ENCODE measurements at places on chromosomes 3 and 15.

DNA sequence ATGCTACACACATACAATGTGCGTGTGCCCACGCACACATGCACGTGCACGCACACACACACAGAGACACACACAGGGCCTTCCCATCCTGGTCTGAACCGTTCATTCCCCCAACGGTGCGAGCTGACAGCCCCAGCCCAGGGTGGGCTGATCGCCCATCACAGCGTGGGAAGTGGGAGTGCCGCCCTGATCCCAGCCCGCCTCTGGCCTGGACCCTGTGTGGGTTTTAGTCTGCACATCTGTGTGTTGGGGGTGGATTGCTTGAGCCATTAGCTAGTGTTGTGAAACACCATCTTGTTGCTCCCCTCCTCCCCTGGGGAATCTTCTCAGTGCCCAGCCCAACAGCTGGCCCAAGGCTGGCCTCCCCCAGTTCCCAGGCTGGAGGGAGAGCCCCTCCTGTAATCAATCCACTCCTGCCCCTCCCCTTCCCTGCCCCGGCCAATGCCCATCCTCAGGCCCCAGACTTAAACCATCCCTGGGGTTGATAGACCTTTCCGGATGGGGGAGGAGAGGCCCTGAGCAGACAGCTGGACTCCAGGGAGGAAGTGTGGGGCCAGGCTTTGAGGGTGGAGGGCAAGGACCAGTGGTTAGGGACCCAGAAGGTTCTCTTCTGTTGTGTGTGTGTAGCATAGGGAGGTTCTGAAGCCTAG lies 8.3 kb downstream of the SEMA3G start:
- no peak for DNase-seq

GRCh38 chr3:126491221-126492013 lies 15.7 kb upstream of the ZXDC start:
- DNase-seq: no peak

DNA sequence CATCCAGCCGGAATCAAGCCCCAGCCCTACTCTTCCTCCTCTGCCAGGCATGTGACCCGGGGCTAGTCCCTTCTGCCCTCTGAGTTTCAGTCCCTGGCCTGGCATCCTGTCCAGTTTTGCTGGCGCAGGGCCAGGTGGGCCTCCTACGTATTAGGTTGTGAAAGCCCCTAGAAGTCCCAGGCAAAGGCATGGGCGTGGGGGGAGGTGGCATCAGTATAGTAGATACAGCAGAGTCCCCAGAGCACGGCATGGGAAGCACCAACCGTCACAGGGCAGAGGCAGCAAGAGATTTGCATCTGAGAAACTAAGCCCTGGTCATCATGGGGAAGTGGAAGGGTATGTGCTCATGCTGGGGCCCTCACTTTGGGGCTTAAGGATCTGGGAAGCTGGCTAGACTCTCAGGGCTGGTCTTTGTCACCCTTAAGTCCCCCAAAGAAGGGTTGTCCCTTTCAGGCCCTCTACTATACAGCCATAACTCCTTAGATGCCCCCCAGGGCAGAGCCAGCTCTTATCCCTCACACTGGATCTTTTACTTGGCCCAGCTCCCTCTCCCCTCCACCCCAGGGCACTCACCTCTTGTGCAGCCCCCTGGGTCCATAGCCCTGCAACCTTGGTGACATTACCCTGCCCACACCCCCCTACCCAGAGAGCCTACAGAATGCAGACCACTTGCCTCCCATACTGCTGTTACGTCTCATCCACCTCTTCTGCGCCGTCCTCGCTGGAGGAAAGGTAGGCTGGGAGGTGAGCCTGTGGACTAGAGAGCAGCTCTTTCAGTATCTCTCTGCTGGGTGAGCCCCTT lies 11.3 kb downstream of the NBEAL2 start:
- no peak for DNase-seq

GRCh38 chr3:189235214-189235613 lies 63.4 kb downstream of the TPRG1 start:
- no peak for DNase-seq

DNA sequence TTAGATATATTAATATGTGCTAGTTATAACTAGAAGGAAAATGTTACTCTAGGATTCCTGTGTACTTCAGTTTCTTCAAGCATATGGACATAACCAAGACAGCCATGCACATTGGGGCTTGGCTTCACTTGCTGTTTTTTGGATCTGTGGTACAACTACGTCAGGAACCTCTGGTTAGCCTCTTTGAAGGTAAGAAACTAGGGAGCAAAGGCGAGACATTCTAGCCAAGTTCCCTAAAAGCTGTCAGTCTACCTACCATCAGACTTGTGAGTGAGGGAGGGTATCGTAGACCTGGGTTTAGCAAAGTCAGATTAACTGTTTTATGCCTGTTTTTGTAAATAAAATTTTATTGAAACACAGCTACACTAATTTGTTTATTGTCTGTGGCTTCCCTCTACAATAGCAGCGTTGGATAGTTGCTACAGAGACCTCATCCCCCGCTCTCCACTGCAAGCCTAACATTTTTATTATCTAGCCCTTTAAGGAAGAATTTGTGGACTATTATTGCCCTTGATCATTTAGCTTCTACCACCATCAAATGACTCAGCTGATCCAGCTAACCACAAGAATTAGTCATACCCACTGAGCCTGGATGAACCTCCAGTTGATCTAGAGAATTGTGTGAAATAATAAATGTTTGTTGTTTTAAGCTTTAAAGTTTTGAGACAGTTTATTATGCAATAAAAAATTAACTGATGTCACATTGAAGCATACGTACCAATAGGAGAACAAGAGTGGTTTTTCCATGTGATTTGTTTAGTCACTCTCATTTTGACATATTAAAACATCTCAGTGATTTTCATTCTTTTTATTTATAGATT lies 58.1 kb downstream of the RSRC1 start:
- DNase-seq: no peak

DNA sequence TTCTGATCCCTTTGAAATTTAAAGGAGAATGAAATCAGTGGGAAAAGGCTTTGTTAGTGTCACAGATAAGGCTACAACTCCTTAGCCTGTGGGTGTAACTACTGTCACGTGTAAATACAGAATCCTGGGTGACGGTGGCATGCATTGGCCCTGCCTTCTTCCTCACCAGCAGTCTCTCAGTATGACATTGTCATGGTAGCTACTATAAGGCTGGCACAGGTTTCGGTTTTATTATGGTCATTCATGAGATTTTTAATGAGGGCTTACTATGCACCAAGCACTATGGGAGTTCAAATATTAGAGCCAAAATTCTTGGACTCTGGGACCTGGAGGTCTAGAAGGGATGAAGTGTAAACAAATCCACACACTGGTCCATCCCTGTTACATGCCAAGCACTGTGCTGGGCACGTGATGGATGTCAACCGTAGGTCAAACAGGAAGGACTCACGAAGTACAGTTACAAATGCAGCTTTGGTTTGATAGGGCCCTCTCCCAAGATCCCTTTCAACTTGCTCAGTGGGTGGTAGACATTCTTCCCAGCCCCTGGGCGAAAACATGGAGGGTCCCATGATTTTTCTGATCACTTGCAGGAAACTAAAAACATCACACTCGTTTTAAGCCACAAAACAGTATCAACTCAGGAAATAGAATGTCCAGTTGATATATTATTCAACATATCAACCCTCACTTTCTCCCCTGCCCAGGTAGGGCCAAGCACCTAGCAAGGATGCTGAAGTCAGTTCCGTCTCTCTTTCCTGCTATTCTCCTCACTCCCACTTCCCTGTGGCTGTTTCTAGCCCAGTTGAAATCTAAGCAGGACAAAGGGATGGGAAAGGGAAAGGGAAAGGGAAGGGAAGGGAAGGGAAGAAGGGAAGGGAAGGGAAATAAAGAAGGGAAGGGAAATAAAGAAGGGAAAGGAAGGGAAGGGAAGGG lies 25.3 kb downstream of the BFSP2 start:
- DNase-seq: no peak

DNA sequence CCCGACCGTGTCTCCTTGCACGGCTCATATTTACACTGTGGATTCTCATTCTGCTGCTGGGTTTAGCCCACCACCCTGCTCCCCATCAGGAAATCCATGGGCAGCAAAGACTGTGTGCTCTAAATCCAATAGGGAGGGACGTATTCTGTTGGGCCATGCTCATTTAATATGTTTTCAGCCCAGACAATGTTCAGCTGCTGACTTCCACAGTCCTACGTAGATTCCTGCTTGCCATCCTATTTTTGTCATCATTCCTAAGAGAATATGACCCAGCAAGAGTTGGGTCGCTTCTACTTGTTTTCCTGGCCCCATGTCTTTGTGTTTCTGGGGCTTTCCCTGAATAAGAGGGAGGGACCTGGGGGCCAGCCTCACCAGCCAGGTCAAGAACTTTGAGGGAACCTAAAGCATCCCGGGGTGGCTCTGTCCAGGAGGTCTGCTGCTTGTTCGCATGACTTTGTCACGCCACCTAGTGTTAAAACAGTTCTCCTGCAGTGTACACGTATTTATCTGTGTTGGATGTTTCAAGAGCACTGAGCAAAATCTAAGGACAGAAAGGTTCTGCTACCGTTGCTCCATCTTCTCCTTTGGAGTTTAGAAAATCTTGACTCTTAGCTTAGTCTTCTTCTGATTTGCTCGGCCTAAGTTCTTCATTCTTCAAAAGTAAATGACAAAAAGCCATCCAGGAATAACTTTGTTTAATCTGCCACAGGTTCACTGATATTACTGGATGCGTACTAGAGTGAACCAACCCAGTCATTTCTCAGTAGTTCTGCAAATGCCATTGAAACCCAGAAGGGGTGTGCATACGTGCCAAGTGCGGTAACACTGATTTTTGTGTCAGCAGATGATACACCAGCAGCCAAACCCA lies 79.8 kb upstream of the NR2E3 start:
- no peak for DNase-seq

- DNase-seq: no peak
These were observed 17.4 kb upstream of the TMPRSS7 start for GRCh38 chr3:112017091-112017490.

DNA sequence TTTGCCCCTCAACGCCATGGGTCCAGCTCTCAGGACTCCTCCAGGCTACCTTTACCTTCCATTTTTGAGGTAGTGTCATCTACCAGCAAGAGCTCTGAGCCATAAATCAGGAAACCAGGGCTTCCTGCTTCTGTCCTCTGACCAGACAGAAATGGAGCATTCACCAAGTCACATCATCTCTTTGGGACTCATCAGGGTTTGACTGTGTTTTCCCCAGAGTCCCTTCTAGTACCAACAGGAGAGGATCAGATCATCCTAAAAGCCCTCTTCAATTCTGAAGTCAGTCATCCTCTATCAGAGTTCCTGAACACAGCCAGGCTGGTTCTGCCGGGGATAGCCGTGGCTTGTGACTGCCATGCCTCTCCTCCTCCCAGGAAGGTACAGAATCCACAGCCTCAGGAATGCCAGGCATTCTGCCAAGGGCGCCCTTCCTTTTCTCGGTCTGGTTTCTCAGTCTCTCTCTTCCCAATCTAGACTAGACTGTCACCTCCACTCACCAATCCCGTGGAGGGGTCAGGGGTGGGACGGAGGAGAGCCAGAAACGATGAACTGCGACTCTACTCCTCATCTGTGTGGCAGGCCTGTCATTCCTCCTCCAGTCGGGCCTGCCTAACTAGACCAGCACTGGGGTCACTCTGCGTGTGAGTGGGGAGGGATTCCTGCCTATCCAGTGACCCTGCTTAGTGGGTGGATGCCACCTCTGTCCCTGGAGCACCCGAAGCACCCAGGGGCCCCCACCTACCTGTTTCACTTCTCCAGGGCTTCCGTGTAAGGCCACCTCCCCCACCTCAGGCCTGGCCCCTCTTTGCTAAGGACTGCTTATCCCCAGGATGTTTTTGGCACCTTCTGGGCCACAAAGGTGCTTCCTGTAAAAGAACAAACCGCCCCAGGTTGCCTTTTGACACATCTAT lies 30.9 kb downstream of the CCNL1 start:
- no peak for DNase-seq

DNA sequence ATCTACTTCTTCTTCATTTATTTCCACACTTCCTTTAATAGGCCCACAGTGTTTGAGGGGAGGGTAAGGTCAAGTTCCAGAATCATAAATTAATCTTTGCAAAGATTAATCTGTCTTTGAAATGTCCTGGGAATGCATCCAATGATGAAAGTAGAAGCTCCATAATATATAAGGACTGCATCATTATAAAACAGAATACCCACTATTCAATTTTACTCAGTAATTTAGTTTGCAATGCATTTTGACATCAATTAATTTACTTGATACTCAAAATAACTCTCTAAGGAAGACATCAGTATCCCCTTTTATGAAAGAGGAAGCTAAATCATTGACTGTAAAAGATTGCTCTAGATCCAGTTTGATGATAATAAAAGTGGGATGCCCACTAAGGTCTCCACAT lies 777.2 kb downstream of the GRM7 start:
- DNase-seq: no peak

- DNase-seq: no peak
These were observed 24.4 kb upstream of the RAB7A start for GRCh38 chr3:128701342-128702212.

DNA sequence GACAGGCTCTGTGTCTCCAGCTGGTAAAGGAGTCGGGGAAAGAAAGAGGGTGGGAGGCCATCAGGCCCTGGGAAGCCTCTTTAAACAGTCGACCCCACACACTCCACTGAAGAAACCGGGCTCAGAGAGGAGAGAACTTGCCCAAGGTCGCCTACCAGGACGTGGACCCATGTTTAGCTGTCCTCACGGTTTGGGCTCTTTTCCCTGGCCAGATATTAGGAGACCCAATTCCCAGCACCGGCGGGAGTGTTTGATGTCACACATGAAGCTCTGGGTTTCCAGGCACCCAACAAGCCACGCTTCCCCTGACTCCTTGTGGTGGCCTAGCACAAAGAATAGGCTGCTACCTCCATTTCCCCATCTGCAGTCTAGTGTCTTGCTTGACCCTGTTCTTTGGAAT lies 52.2 kb upstream of the GRIP2 start:
- no peak for DNase-seq

DNA sequence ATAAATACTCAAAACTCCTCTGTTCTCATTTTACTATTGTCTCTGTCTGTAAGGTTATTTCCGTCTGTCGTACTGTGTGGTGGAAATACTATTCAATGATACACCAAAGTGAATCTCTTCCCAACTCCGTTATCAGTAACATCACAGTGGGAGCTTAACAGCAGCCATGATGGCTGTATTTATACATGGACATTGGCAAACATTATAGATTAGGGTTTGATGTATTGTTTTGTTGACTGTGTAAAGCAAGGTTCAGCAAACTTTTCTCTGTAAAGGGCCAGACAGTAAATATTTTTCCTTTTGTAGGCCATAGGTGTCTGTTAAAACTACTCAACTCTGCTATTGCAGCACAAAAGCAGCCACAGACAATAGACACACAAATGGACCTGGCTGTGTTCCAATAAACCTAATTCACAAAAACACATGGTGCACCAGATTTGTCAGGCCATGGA lies 23.2 kb downstream of the LIPC start:
- no peak for DNase-seq

- no peak for DNase-seq
These were observed 116.7 kb downstream of the MCTP2 start for GRCh38 chr15:94348084-94348483.

GRCh38 chr3:46127503-46127902 lies 80.6 kb downstream of the CCR1 start:
- no peak for DNase-seq

DNA sequence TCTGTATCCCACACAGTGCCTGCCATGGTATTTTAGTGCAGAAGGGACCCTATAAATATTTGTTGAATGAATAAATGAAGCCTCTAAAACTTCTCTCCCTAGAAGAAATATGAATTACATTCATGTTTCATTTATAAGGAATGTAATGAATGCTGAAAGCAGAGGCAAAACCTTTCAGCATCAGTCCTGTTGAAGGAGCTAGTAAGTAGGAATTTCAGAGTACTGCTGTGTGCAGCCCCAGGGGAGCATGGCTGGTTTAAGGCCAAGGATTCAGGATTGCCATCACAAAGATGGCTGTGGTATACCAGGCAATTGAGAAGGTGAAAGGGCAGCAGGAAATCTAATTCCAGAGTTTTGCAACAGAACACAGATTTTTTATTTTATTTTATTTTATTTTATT lies 1131.4 kb downstream of the IGSF11 start:
- no peak for DNase-seq

- no peak for DNase-seq
These were observed 60.7 kb downstream of the ZDHHC19 start for GRCh38 chr3:196150481-196150880.

All from progenitor cell of endocrine pancreas (in vitro differentiated cells).